GM12865 (cell line): ENCODE measurements at places on chromosomes 16 and 17.

DNA sequence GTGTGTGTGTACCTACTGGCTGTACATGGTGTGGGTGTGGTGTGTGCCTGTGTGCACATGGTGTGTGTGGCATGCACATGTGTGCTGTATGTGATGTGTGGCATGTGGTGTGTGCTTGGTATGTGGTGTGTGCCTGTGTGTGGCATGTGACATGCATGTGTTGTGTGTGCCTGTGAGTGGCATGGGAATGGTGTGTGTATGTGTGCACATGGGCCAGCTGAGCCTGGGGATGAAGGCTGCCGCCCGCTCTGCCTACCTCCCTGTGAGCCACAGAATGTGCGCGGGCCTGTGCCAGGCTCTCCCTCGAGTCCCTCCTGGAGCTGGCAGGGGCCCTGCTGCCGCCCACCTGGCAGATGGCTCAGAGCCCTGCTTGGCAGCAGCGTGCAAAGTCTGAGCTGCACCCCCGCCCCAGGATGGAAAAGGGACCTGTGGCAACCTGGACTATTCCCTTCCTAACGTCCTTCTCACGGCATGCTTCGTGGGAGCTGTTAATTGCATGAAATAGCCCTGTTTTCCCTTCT, 9.3 kb downstream of the PRSS27 start:
- no peak for DNase-seq

DNA sequence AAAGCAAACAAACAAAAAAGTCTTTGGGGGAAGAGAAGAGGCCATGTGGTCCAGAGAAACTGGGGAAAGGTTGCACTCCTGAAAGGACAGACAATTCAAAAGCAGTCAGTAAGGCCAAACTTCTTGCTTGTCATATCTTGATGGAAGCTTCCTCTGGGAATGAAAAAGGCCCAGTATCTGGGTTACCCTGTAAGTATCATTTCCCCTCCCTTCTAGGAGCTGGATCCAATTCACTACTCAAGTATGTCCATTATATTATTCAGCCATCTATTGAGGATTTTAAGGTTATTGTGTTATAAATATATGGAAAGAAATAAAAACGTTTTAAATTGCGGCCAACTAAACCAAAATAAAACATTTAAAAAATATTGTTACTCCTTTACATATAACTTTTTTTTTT, 26.0 kb upstream of the MON1B start:
- no peak for DNase-seq

DNA sequence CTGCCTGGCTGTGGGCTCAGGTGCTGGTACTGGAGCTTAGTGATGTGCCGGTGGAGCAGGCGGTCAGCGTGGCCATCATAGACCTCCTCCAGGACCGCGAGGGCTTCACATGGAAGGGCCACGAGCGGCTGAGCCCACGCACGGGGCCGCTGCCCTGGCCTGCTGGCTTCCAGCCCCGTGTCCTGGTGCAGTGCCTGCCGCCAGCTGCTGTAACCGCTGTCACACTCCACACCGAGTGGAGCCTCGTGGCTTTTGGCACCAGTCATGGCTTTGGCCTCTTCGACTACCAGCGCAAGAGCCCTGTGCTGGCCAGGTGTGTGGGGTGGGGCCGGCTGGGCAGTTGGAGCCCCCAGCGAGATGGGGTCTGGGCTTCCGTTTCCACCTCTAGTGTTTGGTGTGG, 12.0 kb downstream of the LLGL1 start:
- DNase-seq = no peak

DNA sequence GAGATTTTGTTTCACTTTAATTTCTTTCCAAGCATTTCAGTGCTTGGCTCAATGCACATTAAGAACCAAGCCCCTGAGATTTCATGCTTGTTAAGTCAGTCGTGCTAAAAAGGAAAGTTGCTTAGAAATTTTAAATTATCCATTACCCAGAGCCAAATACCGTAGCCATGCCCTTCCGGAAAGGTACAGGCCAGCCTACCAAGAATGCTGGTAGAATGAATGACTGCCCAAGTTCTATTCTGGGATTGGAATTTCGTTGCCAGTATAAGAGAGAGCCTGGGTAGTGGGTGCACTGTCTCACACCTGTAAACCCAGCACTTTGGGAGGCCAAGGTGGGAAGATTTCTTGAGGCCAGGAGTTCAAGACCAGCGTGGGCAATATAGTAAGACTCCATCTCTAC, 194.0 kb downstream of the KATNIP start:
- DNase-seq = no peak

GRCh38 chr16:57500578-57501111, 14.4 kb upstream of the DOK4 start:
- DNase-seq = no peak

- DNase-seq = no peak
Observed at GRCh38 chr16:18832613-18833012, 31.3 kb upstream of the ARL6IP1 start.

- no peak for DNase-seq
Observed at GRCh38 chr16:27906883-27907282, 156.6 kb downstream of the GSG1L start.

GRCh38 chr17:3719265-3719664, 4.4 kb upstream of the HASPIN start:
- no peak for DNase-seq
